ENCODE measurements at places on chromosomes 11 and 22. TPM values are rescaled to one million over a fixed set of nuclear protein-coding genes. Genes with fewer than 3 reads are reported as not detected.

DNA sequence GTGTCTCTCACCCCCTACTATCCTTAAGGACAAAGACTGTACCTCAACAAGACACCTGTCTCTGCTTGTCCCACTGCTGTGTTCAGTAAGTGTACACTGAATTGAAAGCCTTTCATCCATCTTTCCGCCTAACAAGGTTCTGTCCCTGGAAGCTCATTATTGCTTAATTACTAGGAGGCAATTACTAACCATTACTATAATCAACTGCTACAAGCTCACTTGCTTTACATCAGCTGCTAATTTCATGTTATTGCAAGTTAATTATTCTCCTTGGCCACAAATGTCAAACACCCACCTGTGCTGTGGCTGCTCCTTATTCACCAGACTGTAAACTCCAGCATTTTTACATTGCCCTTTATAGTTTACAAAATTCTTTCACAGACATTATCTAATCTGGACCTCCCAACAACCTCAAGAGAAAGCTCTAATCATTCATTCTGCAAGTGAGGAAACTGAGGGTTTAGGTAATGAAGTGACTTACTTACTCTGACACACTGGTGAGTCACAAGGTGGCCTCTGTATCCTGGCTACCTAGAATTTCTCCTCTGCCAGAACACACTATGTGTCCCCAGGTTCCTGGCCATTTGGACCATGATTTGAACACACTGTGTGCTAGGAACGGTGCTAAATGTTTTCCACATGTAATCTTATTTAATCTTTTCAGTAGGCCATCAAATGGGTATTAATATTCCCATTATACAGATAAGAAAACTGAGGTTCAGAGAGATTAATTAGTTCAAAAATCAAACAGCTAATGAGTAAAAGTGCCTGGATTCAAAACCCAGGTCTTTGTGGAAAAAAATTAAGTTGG lies 66.7 kb downstream of the RAB30 start:
- DNase-seq, result no peak
- no peak overlapping the region for H3K4me3 ChIP-seq
- no peaks in the 10 kb centered on the region for H3K27me3 ChIP-seq
- no peaks in the 10 kb centered on the region for H3K36me3 ChIP-seq

DNA sequence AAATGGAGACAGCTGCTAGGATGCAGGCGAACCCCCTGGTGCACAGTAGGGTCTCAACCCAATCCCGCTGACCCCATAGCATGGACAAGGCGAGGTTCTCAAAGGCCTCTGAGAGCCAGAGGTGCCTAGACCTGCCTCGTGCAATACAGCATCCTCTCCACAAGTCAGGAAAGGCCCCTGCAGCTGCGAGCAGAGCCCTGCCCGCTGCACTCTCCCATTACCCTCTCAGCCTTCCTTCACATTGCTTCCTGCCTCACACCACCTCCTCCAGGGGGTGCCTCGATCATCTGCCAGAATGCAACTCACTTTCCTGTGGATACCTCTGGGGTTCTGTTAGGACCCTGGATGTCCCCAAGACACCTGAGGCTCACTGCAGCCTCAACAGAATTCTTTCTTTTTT lies 42.8 kb upstream of the TCF20 start:
- no peak for DNase-seq
- H3K27ac ChIP-seq, result no peak overlapping the region
- no peaks in the 10 kb centered on the region for H3K36me3 ChIP-seq

ACR gene
- not detected for total RNA-seq

GRCh38 chr11:2892967-2893528 lies 7.5 kb upstream of the CDKN1C start:
- peaks cover 39% of the 10 kb centered on the region for H3K4me1 ChIP-seq
- H3K27ac ChIP-seq, result no peak overlapping the region
- H3K36me3 ChIP-seq, result no peaks in the 10 kb centered on the region
- no peak for DNase-seq
- H3K27me3 ChIP-seq, result peaks cover 1% of the 10 kb centered on the region

- no peak overlapping the region for H3K4me3 ChIP-seq
- no peaks in the 10 kb centered on the region for H3K27me3 ChIP-seq
- no peaks in the 10 kb centered on the region for H3K36me3 ChIP-seq
- H3K27ac ChIP-seq, result no peak overlapping the region
- no peak for DNase-seq
Observed at GRCh38 chr22:42682113-42682851, 33.1 kb upstream of the CYB5R3 start.

- no peak overlapping the region for H3K4me3 ChIP-seq
- H3K27ac ChIP-seq, result no peak overlapping the region
- no peak for DNase-seq
- H3K4me1 ChIP-seq, result no peaks in the 10 kb centered on the region
- no peaks in the 10 kb centered on the region for H3K27me3 ChIP-seq
- no peaks in the 10 kb centered on the region for H3K36me3 ChIP-seq
Observed at GRCh38 chr11:103624708-103625623, 411.5 kb upstream of the DDI1 start.

DNA sequence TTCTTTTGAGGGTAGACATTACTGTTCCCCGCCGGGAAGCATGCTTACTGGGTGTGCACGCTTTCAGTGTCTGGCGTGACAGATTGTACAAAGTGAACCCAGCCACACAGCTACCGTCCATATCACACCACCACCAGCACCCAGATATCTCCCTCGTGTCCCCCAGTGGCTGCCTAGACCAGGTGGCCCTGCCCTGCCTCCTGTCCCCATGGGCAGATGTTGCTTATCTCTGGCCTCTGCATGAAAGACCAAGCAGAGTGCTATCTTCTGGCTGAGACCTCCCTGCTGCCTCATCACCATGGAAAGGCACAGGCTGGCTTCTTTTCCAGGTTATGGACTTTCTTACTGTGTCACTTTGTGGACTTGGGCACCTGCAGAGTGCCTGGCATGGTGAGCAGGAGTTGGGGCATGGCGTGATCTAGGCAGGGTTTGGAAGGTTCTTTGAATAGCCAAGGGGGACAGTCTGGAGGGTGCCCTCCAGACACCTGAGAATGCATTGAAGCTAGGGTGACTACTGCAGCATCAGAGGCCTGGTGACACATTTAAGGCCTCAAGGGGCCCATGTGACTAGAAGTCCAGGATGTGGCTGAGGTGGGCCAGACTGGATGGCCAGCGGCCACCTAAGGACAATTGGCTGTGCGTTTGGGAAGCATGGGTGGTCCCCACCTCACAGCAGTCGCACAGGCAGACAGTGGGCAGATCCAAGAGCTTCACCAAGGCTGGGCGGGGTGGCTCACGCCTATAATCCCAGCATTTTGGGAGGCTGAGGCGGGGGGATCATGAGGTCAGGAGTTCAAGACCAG lies 4.7 kb downstream of the TANGO2 start:
- DNase-seq, result no peak
- no peaks in the 10 kb centered on the region for H3K36me3 ChIP-seq
- H3K27me3 ChIP-seq, result no peaks in the 10 kb centered on the region
- no peak overlapping the region for H3K4me3 ChIP-seq
- no peak overlapping the region for H3K27ac ChIP-seq
- H3K4me1 ChIP-seq, result peaks cover 16% of the 10 kb centered on the region

ADORA2A gene
- total RNA-seq, result 4.0 TPM

- H3K4me3 ChIP-seq, result no peak overlapping the region
- no peak for DNase-seq
- no peaks in the 10 kb centered on the region for H3K36me3 ChIP-seq
- H3K4me1 ChIP-seq, result no peaks in the 10 kb centered on the region
- H3K27me3 ChIP-seq, result no peaks in the 10 kb centered on the region
Observed at GRCh38 chr11:115617767-115618166, 113.6 kb upstream of the CADM1 start.

GRCh38 chr11:86508604-86509587 lies 134.2 kb downstream of the CCDC81 start:
- no peaks in the 10 kb centered on the region for H3K36me3 ChIP-seq
- no peak overlapping the region for H3K4me3 ChIP-seq
- peak; percentile 66 for DNase-seq
- no peaks in the 10 kb centered on the region for H3K27me3 ChIP-seq
- H3K27ac ChIP-seq, result no peak overlapping the region

DNA sequence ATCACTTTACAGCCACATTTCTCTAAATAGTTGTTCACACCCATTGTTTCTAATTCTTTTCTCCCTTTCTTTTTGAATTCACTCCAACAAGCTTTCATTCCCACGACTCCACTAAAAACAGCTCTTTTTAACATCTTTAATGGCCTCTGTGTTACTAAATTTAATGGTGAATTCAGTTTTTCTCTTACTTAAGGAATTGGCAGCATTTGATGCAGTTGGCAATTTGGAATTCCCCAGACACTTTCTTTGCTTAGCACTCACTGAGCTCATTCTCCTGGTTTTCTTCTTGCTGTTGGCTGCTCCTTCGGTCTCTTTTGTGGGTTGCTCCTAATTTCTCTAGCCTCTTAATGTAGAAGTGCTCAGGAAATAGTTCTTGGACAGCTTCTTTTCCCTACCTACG lies 40.5 kb upstream of the OR9Q1 start:
- no peak for DNase-seq
- H3K4me1 ChIP-seq, result peaks cover 37% of the 10 kb centered on the region
- H3K27ac ChIP-seq, result no peak overlapping the region
- no peaks in the 10 kb centered on the region for H3K36me3 ChIP-seq
- H3K4me3 ChIP-seq, result no peak overlapping the region

DNA sequence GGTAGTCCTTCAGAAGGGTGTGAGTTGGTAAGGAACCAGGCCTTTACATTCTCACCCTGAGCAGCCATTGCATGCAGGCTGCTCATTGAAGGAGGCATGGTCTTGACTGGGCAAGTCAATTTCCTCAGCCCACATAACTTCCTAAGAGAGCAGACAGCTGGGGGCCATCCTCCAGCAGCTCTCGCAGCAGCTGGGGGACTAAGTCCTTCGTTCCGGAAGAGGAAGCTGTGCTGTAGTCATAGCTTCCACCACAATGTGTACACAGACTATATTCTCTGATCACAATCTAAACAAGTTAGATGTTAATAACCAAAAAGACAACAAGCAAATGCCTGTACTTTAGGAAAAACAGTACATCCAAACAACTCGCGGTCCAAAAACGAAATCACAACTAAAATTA lies 30.1 kb upstream of the MPPED1 start:
- no peak overlapping the region for H3K27ac ChIP-seq
- no peak overlapping the region for H3K4me3 ChIP-seq
- no peaks in the 10 kb centered on the region for H3K36me3 ChIP-seq
- no peak for DNase-seq

CPSF7 gene
- total RNA-seq, result 29.4 TPM

- H3K36me3 ChIP-seq, result no peaks in the 10 kb centered on the region
- H3K27ac ChIP-seq, result no peak overlapping the region
- no peak for DNase-seq
Observed at GRCh38 chr11:88178191-88178590, 2.9 kb upstream of the RAB38 start.

DNA sequence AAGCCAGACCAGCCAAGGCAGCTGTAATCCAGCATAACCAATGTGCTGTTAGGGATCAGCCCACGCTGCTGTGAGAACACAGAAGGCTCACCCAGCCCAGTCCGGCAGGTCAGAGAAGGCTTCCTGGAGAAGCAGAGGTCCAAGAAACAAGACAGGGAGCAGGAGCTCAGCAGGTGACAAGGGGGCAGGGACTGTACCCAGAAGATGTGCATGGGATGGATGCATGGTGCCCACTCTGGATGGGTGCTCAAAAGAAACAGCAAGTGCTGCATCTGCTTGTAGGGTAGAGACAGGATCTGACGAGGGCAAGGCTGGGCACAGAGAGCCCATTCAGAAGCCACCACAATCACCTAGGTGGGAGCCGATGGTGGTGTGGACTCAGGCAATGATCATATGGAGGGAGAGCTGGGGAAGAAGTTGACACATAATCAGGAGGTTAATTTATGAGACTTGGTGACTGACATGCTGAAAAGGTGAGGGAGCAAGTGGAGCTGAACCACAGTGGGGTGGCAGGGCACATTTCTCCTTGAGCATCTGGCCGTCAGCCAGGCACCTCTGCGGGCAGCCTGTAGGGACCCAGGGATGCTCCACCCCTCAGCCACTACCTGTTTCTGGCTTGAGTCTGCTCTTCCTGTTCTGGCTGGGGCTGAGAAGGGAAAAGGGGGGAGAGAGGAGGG lies 102.3 kb upstream of the DRD2 start:
- H3K4me3 ChIP-seq, result no peak overlapping the region
- no peak overlapping the region for H3K27ac ChIP-seq
- no peaks in the 10 kb centered on the region for H3K4me1 ChIP-seq
- H3K36me3 ChIP-seq, result no peaks in the 10 kb centered on the region

DNA sequence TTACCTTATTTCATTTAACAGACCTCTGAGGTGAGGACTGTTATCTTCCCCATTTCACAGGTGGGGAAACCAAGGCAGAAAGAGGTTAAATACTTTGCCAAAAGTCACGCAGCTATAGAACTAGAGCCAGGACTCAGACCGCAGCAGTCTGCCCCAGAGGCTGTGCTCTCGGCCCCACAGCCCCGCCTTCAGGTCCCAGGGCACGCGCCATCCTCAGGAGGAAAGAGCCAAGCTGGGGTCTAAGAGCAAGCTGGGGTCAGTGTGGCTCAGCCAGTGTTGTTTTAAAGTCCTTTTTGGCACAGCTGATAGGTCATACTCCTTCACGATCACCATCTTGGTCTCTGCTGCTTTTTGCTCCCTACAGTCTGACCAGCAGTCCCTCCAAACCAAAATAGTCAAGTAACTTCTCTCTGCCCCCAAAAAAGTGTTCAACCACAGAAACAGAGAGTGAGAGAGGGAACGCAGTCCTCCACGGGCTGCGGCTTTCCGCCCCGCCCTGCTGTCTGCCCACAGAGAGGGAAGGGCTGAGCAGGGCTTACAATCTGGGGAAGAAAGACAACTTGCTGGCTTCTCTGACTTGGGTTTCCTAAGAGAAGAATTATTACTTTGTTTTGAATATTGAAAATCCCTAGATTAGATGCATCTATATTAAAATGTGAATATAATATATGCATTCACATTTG lies 137.2 kb upstream of the OPCML start:
- H3K27ac ChIP-seq, result no peak overlapping the region
- no peak for DNase-seq
- H3K27me3 ChIP-seq, result no peaks in the 10 kb centered on the region
- H3K4me1 ChIP-seq, result no peaks in the 10 kb centered on the region

DNA sequence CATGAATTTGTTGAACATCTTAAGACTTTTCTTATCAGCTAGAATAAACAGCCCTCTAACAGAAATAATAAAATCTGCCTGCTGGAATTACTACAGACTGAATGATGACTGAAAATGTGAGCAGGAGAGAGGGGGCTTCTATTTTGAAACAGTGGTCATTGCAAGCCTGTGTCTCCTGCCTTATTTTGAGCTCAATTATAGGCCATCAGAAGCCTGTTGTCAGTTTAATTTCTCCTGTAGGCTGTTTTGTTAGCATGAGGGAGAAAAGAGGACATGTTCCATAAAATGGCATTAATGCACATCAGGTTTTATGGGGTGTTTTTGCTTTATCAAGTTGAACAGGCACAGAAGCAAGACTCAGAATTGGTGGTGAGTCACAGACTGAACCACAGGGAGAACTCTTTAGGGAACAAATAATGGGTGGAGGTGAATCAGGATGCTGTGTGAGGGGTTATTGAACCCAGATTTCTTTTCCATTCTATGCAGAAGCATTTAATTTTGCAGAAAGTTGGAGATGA lies 129.1 kb downstream of the PARVA start:
- peaks cover 2% of the 10 kb centered on the region for H3K36me3 ChIP-seq
- 0 out of 2 replicates have a peak, but pooled peaks cover 6% of the 10 kb centered on the region for H3K4me1 ChIP-seq
- H3K4me3 ChIP-seq, result no peak overlapping the region
- no peak for DNase-seq

GRCh38 chr11:64745521-64746328 lies 1.8 kb upstream of the RASGRP2 start:
- H3K27me3 ChIP-seq, result peaks cover 62% of the 10 kb centered on the region
- H3K36me3 ChIP-seq, result no peaks in the 10 kb centered on the region
- H3K27ac ChIP-seq, result no peak overlapping the region
- peaks cover 36% of the 10 kb centered on the region for H3K4me1 ChIP-seq

NDUFA6 gene
- 107 TPM for total RNA-seq
